ENCODE measurements at places on chromosomes 1 and 21.

- DNase-seq, result no peak
These were observed 127.2 kb downstream of the NAV1 start for GRCh38 chr1:201666102-201666501.

DNA sequence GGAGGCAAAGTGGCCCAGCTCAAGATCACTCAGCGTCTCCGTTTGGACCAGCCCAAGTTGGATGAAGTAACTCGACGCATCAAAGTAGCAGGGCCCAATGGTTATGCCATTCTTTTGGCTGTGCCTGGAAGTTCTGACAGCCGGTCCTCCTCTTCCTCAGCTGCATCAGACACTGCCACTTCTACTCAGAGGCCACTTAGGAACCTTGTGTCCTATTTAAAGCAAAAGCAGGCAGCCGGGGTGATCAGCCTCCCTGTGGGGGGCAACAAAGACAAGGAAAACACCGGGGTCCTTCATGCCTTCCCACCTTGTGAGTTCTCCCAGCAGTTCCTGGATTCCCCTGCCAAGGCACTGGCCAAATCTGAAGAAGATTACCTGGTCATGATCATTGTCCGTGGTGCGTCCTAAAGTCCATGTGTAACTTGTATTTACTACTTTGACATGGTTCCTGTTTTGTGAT, 2.7 kb downstream of the RBM15 start:
- no peak for DNase-seq

- DNase-seq, result no peak
These were observed 315.9 kb upstream of the GREM2 start for GRCh38 chr1:240927821-240928220.

- DNase-seq, result no peak
These were observed 8.9 kb downstream of the DDOST start for GRCh38 chr1:20652300-20652699.

- DNase-seq, result no peak
These were observed 7.3 kb downstream of the C1orf174 start for GRCh38 chr1:3892748-3893147.

- DNase-seq, result no peak
These were observed 92.5 kb upstream of the IRF2BP2 start for GRCh38 chr1:234702342-234703000.

- no peak for DNase-seq
These were observed 52.2 kb downstream of the NENF start for GRCh38 chr1:212484701-212485570.

DNA sequence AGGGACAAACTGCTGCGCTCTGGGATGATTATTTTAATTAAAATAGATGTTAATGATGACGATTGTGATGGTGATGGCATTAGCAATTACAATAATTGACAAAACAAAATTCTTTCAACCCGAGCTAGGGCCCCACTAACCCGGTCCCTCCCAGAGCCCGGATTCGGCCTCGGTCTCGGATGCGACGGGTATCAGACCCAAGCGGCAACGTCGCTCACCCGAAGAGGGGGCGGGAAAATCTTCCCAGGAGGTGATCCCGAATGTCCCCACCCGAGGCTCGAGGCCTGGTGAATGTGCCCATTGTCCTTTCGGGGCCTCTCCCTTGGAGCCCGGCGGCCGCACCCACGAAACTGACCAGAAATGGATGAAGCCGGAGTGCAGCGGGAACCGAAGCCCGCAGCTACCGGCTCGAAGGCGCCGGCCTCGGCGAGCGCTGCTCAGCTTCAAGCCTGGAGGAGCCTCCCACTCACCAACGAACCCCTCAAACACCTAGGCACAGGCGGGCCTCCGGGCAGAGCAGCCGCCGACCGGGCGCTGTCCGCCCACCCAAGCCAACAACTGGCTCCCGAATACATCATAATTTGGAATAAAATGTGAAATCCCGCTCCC, 1.2 kb downstream of the TAL1 start:
- peak; percentile 29 for DNase-seq

GRCh38 chr21:26061437-26061836, 109.1 kb downstream of the APP start:
- DNase-seq, result no peak

DNA sequence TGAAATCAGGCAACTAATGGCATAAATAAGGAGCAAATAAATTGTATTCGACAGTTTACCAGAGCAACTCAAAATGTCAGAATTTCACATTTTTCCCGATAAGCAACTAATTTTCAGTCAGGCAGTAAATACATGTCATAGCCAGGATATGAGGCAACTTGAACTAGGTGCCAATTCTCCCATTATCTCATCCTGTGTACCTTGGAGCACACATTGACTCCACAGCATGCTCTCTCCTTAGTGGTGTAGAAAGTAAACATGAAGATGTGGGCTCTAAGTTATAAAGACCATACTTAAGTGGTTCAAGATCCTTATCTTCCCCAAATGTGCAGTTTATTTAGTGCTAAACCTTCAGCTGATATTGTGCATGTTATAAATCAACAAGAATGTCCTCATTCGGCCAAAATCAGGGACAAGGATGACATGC, 197.8 kb downstream of the VAV3 start:
- no peak for DNase-seq

DNA sequence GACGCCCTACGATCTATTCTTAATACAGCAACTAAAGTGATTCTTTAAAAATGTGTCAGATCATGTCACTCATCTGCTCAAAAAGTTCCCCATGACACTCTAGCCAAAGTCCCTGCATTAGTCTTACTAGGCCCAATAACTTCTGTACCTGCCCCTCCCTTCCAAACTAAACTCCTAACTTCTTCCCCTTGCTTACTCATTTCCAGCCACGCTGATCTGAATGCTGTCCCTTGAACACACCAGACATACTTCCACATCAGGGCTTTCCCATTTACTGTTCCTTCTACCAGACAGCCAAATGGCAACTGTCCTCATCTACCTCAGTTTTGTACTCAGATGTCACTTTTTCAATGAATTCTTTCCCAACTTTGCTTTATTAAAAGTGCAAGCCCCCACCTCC, 1.2 kb downstream of the PPT1 start:
- DNase-seq, result no peak
